ENCODE measurements at places on chromosomes 1 and 21.

GRCh38 chr1:10530281-10530740, 55.6 kb downstream of the PEX14 start:
- no peak for DNase-seq

DNA sequence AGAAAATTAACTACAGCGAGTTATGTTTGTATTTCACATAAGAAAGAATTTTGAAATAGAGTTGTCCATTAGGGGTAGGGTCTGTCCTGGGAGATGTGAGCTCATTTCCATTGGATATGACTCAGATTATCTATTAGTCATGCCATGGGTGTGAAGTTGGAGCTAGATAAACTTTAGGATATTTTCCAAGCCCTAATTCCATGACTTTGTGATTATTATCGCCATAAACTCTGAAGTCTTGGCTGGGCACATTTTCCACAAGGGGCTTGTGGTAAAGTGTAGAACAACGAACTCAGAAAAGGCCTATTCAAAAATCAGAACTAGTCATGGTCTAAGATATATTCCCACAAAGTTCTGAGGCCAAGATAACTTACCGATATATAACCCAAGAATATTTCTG, 396.6 kb downstream of the DPYD start:
- DNase-seq = no peak

- no peak for DNase-seq
These were observed 189.5 kb downstream of the DENND1B start for GRCh38 chr1:197585809-197586208.

DNA sequence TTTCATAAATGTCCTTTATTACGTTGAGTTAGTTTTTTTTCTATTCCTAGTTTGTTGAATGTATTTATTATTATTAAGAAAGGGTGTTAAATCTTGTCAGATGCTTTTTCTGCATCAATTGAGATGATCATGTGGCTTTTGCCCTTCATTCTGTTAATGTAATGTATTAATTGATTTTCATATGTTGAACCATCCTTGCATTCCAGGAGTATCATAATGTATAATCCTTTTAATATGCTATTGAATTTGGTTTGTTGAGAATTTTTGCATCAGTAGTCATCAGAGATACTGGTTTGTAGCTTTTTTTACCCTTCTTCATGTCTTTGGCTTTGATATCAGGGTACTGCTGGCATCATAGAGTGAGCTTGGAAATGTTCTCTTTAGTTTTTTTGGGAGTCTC, 100.0 kb downstream of the POFUT2 start:
- DNase-seq = no peak

GRCh38 chr1:150999926-151000325, 6.8 kb downstream of the MINDY1 start:
- no peak for DNase-seq

DNA sequence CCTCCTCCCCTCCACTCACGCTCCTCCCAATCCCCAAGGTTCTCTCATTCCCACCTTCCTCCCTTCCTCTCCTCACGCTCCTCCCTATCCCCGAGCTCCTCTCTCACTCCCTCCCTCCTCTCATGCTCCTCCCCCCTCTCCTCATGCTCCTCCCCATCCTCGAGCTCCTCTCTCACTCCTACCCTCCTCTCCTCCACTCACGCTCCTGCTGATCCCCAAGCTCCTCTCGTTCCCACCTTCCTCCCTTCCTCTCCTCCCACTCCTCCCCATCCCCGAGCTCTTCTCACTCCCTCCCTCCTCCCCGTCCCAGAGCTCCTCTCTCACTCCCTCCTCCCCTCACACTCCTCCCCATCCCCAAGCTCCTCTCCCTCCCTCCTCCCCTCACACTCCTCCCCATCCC, 31.4 kb downstream of the PGBD5 start:
- no peak for DNase-seq

GRCh38 chr1:43354936-43355335, 3.8 kb upstream of the CDC20 start:
- no peak for DNase-seq

GRCh38 chr1:157976888-157977287, 16.6 kb upstream of the KIRREL1 start:
- DNase-seq = no peak

DNA sequence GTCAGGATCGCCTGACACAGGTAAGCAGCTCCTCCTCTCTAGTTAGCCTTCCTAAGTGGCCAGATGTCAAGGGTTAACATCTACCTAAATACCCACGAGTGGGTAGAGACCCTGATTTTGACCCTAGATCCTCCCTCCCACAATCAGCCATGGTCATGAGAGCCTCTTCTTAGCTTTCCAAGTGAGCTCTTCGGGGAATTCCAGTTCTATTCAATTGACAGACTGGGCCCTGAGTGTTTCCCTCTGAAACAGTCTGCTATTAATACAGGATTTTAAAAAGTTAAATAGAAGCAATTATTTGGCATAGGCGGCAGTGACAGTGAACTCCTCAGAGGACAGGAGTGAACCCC, 28.1 kb downstream of the C2CD2 start:
- DNase-seq = no peak

- DNase-seq = no peak
These were observed 8.9 kb upstream of the KCNE1 start for GRCh38 chr21:34520764-34521508.

GRCh38 chr21:22758478-22758877, 1760.3 kb downstream of the NCAM2 start:
- DNase-seq = no peak

- no peak for DNase-seq
These were observed 33.8 kb upstream of the IL20 start for GRCh38 chr1:206831650-206832049.

- DNase-seq = no peak
These were observed 11.2 kb upstream of the HMGB4 start for GRCh38 chr1:33852711-33853110.

- no peak for DNase-seq
These were observed 4.2 kb downstream of the STXBP3 start for GRCh38 chr1:108750476-108751181.

DNA sequence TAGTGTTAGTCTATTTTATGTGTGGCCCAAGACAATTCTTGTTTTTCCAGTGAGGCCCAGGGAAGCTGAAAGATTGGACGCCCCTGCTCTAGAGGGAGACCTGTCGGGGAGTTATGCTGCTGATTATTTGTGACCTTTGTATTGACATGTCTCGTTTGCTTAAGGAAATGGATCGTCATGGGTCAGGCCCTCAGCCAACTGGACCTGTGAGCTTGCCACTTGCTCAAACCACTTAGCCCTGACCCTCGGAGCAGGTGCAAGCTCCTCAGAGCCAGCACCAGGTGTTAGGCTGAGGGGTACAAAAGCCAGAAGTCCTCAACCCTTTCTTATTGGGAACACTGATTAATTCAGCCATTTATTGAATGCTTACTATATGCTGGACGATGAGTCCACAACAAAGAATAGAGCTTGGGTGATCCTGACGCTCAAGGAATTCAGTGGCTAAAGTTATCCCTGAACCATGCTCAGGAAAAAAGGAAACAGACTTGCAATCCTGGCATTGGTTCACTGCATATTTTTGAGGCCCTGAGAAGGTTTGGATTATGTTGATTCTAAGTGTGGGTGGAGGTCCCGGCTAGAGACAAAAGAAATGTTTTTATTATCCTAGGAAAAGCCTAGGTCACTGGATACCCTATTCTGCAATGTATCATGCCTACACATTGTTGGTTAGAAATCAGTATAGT, 19.0 kb downstream of the TGFB2 start:
- DNase-seq = no peak

- DNase-seq = no peak
These were observed 204.5 kb downstream of the TM2D1 start for GRCh38 chr1:61520401-61520800.

DNA sequence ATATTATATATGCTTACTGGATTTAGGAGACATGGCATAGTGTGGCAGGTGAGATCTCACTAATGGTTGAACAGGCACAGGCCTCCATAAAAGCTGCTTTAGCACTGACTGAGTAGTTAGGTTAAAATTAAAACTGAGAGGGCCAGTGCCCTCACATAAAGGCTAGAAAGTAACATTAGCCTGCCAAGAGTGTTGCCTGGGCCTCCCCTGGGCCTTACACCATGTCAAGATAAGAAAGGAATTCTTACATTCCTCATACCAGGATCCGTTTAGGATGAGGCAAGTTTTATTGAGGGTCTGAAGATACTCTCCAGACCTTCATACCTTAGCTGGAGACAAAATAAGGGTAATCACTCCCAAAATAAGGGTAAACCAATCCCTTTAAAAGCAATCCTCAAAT, 1011.8 kb downstream of the PLA2G4A start:
- no peak for DNase-seq

DNA sequence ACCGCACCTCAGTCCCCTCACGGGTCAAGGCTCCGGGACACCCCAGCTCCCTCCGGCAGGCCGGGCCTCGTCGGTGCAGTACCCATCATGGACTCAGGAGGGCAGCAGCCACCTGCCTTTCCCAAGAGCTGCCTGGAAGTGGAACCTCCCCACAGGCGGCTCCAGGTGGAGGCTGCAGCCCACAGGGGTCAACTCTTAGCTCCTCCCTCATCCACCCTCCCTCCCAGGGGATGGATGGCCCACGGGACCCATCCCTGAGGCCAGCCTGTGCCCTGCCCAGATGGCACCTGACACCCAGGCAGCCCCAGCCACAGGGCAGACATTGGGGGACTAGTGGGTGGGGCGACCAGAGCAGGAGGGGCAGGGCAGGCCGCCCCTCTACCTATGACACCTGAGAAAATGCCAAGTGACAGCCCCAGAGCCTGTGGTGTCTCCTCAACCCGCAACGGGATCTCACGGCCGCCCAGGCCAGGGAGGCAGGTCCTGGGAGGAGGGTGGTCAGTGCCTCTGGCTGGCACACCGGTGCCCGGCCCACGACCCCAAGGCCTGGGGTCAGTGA, 1.2 kb upstream of the ARHGEF16 start:
- peak; percentile 76 for DNase-seq

DNA sequence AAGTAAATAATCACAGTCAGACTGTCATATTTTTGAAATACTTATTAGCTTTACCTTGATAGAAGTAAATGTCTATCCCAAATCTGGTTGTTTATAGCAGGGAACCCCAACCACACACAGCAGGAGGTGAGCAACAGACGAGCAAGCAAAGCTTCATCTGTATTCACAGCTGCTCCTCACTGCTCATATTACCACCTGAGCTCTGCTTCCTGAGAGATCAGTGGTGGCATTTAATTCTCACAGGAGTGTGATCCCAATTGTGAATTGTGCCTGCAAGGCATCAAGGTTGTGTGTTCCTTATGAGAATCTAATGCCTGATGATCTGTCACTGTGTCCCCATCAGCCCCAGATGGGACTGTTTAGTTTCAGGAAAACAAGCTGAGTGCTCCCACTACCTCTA, 104.3 kb downstream of the GPATCH2 start:
- no peak for DNase-seq

Data from activated CD4-positive, alpha-beta T cell treated with anti-CD3 and anti-CD28 coated beads, Interleukin-2, amount 50 U/mL, for 1 hour (primary cell).